ENCODE measurements at places on chromosomes 7 and 10. TPM values are rescaled to one million over a fixed set of nuclear protein-coding genes. Genes with fewer than 3 reads are reported as not detected.

- no peak overlapping the region for H3K27ac ChIP-seq
- DNase-seq: no peak
- H3K36me3 ChIP-seq: no peaks in the 10 kb centered on the region
- no peak overlapping the region for H3K4me3 ChIP-seq
These were observed 2.0 kb downstream of the CALY start for GRCh38 chr10:133334503-133335245.

DNA sequence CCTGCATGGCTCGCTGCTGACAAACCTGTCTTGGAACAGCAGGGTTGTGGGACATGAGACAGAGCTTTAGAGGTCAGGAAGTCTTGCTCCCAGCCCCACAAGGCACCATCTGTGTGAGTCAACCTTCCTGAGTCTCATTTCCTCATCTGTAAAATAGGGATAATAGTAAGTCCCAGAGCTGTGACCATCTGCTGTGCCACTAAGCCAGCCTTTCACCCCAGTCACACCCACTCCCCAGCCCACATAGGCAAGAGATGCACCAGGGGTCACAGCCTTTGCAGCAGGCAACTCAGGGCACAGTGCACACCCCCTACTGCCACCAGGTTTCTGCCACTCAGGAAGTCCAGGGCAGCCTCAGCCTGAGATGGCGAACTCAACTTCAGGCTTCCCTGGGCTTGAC is 29.4 kb upstream of the CDH23 start:
- DNase-seq: no peak
- H3K36me3 ChIP-seq: no peaks in the 10 kb centered on the region
- H3K27ac ChIP-seq: no peak overlapping the region
- no peak overlapping the region for H3K4me3 ChIP-seq

- no peaks in the 10 kb centered on the region for H3K36me3 ChIP-seq
- no peak for DNase-seq
- H3K27me3 ChIP-seq: no peaks in the 10 kb centered on the region
- H3K27ac ChIP-seq: no peak overlapping the region
- H3K4me3 ChIP-seq: no peak overlapping the region
- no peaks in the 10 kb centered on the region for H3K4me1 ChIP-seq
These were observed 136.5 kb upstream of the ADARB2 start for GRCh38 chr10:1873661-1874315.

EMX2 gene
- not detected for total RNA-seq

CRYGN gene
- 21.5 TPM for total RNA-seq

SPDYE1 gene
- not detected for total RNA-seq

Data from thyroid gland (tissue), 4 donors.